ENCODE measurements at places on chromosomes 11 and 22. TPM values are rescaled to one million over a fixed set of nuclear protein-coding genes. Genes with fewer than 3 reads are reported as not detected.

CERK gene
- total RNA-seq = 94.9 TPM

ANO9 gene
- total RNA-seq = 122 TPM

RIMBP3B gene
- total RNA-seq = 0.89 TPM

KRTAP5-2 gene
- not detected for total RNA-seq

MPZL3 gene
- 24.5 TPM for total RNA-seq

HINFP gene
- total RNA-seq = 52.6 TPM

OR51F1 gene
- total RNA-seq = not detected

C22orf31 gene
- total RNA-seq = not detected

SLC37A4 gene
- total RNA-seq = 23.9 TPM

ALG12 gene
- 20.2 TPM for total RNA-seq

OR10A2 gene
- total RNA-seq = not detected

FBLN1 gene
- total RNA-seq = not detected

TMEM191C gene
- total RNA-seq = 5.4 TPM

LAMTOR1 gene
- 65.6 TPM for total RNA-seq

TBX10 gene
- total RNA-seq = not detected

ABCG4 gene
- not detected for total RNA-seq

KRTAP5-9 gene
- total RNA-seq = not detected

DBX1 gene
- total RNA-seq = not detected

POU2AF2 gene
- total RNA-seq = not detected

SLC17A6 gene
- total RNA-seq = not detected

Data from activated naive CD8-positive, alpha-beta T cell treated with anti-CD3 and anti-CD28 coated beads, Interleukin-2, amount 10 ng/mL, durations not matched to agents 7 days and 5 days (primary cell).